ENCODE measurements at places on chromosomes 16 and 17.
A peak's percentile ranks its signal among the peaks of the same experiment; 100 is the strongest.

DNA sequence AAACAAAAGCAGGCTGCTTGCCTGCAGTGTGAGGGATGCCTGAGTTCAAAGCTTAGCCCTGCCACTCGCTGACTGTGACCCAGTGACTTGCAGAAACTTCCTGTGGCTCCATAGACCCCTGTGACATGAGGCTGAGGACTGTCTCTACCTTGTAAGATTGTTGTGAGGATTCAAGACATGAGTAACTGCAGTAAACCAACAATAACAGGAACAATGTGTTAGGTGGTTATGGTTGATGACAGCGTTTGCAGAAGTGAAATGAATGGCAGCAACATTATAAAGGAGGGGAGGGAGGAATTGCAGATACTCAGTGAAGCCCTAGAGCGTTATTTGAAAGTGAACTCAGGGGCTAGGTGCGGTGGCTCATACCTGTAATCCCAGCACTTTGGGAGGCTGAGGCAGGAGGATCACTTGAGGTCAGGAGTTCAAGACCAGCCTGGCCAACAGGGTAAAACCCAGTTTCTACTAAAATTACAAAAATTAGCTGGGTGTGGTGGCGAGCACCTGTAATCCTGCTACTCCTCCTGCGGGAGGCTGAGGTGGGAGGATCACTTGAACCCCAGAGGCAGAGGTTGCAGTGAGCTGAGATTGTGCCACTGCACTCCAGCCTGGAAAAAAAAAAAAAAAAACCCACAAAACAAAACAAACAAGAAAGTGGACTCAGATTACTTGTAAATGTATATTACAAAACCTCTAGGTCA, 33.5 kb upstream of the EMP2 start:
- DNase-seq = no peak

- DNase-seq = no peak
Observed at GRCh38 chr17:681738-682529, 32.7 kb downstream of the VPS53 start.

- peak; percentile 7 for DNase-seq
Observed at GRCh38 chr16:73891129-73891542, 405.5 kb upstream of the PSMD7 start.

DNA sequence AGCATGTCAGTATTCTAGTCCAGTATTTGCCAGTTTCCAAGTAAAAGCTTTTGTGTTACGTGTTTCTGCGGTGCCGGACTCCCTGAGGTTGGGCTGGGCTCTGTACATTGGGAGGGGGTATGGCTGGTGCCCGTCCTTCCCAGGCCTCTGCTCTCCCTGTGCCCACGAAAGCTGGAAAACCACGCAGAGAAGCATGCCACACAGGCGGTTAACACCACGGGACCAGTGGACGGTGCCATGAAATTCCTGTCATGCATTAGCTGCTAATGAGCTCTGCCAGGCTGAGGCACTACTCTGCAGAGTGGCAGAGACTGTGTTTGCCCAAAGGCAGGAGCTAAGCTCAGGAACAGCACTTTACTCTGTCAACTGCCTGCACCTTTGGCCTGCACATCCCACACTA, 8.1 kb downstream of the SMIM5 start:
- no peak for DNase-seq

DNA sequence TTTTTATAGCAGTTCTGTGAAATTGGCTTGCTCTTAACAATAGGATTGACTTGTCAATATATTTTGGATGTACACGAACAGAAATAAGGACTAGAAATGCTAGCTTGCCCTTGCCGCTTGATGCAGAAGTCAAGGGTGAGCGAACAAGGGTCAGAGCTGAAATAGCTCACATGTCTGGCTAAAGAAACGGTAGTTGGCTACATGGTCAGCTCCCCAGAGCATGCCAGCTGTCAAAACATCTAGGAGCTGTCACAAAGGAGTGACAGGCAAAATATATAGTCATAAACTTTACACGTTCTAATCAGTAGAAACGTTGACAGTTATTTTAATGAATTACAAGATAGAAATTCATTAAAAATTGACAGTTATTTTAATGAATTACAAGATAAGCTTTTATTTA, 2.9 kb upstream of the MEIOB start:
- no peak for DNase-seq

DNA sequence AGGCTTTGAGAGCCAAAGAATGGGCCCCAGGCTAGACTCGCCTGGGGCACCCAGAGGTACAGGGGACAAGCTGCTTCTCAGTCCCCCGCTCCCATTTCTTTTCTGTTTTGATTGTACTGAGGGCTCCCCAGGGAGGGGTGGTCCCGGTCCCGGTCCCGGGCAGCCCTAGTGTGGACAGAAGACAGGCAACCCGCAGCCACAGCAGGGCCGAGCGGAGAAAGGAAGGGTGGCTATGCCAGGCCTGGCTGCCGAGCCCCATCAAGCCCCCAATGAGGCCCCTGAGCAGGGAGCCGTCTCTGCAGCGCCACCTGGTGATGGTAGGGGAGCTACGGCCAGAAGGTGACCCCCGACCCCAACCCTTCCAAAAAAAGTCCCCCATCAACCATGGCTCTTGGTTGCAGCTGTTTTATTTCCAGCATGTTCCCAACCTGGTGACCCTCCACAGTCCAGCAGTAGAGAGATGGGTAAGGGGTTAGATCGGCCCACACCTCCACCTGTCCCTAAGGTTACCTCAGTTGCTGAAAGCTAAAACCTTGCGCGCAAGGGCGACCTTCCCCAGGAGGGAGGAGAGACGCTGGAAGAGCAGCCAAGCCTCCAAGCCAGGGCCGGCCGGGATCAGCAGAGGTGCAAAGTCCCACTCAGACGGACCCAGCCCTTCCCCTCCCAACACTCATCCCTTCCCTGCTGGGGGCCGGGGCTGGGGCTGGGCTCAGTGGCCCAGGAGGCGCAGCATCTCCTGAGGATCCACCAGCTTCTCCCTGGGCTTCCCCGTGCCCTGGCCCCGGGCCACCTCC, 2.6 kb upstream of the GRIN2C start:
- peak; percentile 86 for DNase-seq

- DNase-seq = no peak
Observed at GRCh38 chr17:31696184-31696602, 162.9 kb downstream of the COPRS start.

All from OCI-LY7 (cell line).